ENCODE measurements at places on chromosomes 12 and 14. TPM values are rescaled to one million over a fixed set of nuclear protein-coding genes. Genes with fewer than 3 reads are reported as not detected.
A peak's percentile ranks its signal among the peaks of the same experiment; 100 is the strongest.

- no peak for DNase-seq
Observed at GRCh38 chr14:100156776-100157175, 2.7 kb downstream of the DEGS2 start.

DNA sequence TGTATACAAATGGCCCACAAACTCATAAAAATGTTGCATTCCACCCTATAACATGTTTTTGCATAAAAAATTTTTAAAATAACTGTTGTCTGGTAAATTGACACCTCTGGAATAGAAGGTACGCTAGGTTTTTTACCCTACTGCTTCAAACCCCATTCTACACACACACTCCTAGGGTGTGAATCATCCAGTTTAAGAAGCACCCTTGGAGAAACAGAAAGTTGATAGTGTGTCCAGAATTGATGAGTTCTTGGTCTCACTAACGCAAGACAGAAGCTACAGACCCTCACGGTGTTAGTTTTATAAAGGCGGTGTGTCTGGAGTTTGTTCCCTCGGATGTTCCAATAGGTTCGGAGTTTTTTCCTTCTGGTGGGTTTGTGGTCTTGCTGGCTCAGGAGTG lies 158.5 kb downstream of the KLRB1 start:
- DNase-seq, result no peak

DNA sequence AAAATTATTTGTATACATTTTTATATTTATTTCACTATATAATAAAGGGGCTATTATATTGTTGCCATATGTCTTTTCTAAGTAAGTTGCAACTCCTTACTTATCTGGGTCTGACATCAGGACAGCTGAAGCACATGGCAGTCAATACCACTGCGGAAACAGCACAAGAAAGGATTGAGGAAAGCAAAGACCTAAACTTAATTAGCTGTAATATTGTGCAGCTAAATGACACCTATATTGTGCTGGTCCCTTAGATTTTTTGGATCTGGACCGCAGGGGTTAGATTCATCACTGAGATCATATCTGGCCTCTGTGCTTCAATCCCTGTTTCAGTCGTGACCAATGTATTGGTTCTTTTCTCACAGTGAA lies 359.6 kb upstream of the DIO2 start:
- DNase-seq, result no peak

DNA sequence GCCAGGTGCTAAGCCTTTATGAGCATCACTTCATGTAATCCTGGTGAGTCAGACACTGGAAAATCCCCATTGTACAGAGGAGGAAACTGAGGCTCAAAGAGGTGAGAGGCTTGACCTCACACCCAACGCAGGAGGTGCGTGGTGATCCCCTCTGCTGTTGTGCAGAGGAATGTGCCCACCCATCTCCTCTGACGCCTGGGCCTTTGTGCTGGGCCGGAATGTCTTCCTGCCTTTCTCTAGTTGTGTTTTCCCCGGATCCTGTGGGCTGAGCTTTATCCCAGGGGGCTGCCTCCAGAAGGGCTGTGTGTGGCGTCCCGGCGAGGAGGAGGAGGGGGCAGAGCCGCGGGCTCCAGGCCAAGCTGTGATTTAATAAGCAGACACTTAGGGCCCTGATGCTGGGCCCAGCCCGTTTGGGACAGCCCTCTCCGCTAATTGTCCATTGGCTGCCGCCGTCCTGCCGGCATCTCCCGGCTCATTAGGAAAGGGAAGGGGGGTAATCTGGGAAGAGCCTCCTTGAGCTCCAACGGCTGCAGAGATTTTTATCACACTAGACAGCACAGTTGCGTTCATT lies 653.6 kb downstream of the MED13L start:
- peak; percentile 63 for DNase-seq

DNA sequence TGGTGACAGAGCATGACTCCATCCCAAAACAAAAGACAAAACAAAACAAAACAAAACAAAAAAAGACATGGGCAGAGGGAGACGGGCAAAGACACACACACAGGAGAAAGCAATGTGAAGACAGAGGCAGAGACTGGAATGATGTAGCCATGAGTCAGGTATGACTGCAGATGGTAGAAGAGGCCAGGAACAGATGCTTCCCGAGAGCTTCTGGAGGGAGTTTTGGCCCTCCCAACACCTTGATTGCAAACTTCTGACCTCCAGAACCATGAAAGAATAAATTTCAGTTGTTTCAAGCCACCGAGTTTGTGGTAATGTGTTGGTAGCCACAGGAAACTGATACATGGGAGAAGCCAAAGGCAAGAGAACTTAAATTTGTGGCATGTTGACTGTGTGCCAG lies 27.1 kb downstream of the VWF start:
- no peak for DNase-seq

GRCh38 chr12:38507839-38508238 lies 191.3 kb downstream of the ALG10B start:
- DNase-seq, result no peak

The LMO3 gene
- polyA plus RNA-seq, result 10.8 TPM

The PLBD1 gene
- polyA plus RNA-seq, result 30.3 TPM
